ENCODE measurements at places on chromosomes 2 and 18.

GRCh38 chr2:107809835-107810234 is 16.9 kb upstream of the RGPD4 start:
- DNase-seq: no peak

DNA sequence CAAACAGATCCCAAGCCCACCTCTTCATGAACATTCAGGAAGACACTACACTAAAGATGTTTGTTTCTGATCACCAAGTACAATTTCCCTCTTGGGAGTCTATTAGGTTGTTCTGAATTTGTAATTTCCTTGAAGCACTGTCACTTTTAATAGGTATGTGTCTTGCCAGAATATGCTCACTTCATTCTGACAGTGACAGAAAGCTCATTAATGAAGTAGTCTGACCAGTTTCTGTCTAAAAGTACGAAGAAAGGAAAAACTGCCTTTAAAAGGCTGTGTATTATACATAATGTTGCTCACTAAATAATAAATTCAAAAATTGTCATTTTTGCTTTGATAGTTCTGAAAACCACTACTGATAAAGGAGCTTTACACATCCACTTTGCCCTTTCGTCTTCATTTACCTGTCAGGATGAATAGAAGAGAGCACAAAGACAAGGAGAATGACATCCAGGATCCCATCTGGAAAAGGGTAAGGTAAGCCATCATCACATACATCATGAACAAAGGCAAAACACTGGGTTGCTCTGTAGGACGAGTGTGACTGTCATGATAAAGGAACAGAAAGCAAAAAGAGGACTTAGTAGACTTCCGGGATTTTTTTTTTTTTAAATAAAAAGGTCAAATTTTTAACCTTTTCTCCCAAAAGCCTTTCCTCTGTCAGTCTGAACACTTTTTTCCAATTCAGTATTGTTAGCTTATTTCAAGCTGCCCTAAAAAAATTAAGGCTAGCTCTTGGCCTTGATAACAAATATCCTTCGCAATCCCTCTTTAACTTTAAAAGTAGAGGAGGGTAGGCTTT is 103.4 kb downstream of the METTL8 start:
- no peak for DNase-seq

DNA sequence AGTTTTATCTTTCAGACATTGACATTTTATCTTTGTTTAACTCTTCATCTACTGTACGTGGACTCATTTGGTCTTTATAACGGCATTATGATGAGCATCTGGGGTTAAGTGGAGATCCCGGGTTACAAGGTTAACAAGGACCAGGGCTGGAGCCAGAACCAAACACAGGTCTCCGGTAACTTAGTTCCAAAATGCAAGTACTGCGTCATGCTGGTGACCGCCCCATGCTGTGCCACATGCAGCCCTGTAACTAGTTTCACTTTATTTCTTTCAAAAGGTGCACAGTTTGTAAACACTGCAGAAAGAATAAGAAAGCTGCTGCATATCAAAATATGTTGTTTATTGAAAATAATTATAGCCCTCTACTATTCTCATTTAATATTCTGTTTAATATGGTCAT is 3.1 kb downstream of the SLC5A7 start:
- no peak for DNase-seq

DNA sequence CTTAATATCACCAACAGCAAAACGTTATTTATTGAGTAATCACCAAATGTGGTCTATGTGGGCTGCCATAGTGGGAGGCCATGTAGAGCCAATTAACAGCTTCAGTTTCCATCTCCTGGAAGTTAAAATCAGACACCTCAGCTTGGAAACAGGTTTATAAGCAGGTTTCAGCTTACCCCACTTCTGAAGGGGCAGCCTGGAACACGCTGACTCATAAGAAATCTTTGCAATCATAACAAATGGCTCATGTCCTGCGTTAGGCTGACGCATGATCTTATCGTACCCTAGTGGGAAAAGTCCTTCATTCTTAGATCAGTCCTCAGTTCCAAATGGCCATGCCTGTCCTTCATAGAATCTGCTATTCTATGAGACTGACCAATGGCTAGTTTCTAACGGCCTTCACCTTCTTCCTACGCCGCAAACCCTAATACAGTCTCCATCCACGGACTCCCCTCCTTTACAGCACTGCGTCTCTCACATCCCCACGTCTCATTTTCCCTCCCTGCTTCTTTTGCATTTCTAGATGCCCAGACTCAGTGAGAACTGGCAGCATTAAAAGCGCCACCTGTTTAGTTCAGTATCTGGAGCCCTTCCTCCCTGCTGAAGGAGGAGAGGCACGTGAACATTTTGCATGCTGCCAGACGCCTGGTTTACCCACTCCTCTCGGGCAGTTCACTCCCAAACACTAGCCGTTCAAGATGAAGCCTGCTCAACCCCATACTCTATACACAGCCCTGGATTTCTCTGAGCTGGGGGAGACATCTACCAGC is 24.2 kb upstream of the BZW1 start:
- DNase-seq: no peak

- DNase-seq: no peak
Observed at GRCh38 chr2:68359889-68360288, 5.2 kb upstream of the PLEK start.

DNA sequence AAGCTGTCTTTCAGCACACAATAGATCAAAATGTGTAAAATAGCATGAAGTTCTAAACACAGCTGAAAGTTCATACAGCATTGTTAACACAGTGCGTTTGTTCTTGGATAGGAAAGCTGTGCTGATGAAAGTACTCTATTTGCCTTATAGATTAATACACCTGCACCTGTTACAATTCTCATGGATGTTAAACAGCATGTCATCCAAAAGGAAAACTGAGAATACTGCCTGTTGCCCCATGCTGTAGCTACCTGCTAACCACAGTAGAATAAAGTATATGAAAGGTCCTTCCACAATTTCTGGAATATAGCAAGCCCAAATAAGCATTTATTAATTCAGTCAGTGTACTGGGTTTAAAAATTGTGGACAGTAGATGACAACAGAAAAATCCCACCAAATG is 166.7 kb upstream of the DTNA start:
- no peak for DNase-seq

Measured in neural progenitor cell (in vitro differentiated cells).